ENCODE measurements at places on chromosomes 7 and 10.

GRCh38 chr10:30702860-30703259 is 73.3 kb upstream of the LYZL2 start:
- DNase-seq, result no peak

GRCh38 chr7:114799628-114800028 is 122.3 kb upstream of the MDFIC start:
- no peak for DNase-seq

- DNase-seq, result no peak
Observed at GRCh38 chr7:54783952-54784351, 24.9 kb upstream of the SEC61G start.

GRCh38 chr7:2566890-2567678 is 8.3 kb downstream of the IQCE start:
- DNase-seq, result no peak

- DNase-seq, result no peak
Observed at GRCh38 chr10:119306986-119307392, 99.6 kb downstream of the GRK5 start.

- no peak for DNase-seq
Observed at GRCh38 chr7:77338260-77338659, 77.9 kb downstream of the GSAP start.

DNA sequence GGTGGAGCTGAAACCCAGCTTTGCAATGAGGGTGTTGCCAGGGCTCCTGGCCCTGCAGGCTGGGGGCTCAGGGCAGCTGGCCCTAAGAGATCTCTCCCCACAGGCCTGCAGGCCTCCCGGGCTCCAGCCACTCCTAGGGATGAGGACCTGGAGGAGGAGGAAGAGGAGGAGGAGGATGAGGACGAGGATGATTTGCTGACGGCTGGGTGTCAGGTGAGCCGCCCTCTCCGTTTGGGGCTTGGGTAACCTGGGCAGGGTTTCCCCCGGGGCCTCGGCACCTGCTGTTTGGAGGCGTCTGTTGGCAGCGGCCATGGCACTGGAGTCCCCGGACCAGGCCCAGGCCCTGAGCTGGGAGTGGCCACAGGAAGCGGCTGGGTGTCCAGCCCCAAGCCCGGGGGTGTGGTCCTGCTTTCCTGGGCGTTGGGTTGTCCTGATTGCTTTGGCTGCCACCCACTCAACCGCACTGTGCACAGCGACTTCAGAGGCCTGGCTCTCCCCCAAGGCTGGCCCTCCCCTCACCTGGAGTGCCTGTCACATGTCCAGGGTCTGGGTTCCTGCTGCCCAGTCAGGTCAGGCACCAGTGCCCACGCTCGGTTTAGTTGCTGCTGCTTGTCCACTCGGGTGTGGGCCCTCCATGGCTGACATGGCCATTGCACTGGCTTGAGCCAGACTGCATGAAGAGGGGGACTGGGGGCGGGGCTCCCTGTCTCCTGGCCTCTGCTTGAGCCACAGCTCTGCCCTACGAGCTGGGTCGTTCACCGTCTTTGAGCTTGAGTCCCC is 5.9 kb downstream of the ZNF316 start:
- no peak for DNase-seq

GRCh38 chr10:82953331-82953730 is 1078.3 kb downstream of the NRG3 start:
- no peak for DNase-seq

GRCh38 chr10:69092959-69093850 is 5.3 kb downstream of the SRGN start:
- peak; percentile 64 for DNase-seq

DNA sequence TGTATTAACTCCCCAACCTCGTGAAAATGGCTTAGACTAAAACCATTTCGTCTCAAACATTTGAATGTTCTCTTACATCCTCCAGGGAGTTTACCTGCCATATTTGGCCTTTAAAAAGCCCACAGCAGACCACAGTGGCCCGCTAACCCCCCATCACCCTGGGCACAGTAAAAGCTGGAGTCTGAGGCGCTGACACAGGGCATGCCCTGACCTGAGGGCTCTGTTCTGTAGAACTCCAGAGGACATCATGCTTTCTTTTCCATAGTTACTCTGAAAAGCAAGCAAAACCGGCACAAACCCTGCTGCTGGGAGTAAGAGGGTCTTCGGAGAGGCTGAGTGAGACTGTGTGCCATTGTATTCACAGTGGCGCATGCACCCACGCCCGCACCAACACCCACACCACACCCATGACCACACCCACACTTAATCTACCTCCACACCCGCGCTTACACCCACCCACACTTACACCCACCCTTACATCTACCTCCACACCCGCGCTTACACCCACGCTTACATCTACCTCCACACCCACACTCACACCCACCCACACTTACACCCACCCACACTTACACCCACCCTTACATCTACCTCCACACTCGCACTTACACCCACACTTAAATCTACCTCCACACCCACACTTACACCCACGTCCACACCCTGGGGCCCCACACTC is 32.1 kb downstream of the LRRC27 start:
- DNase-seq, result no peak

- no peak for DNase-seq
Observed at GRCh38 chr10:26378861-26379294, 59.3 kb upstream of the APBB1IP start.

DNA sequence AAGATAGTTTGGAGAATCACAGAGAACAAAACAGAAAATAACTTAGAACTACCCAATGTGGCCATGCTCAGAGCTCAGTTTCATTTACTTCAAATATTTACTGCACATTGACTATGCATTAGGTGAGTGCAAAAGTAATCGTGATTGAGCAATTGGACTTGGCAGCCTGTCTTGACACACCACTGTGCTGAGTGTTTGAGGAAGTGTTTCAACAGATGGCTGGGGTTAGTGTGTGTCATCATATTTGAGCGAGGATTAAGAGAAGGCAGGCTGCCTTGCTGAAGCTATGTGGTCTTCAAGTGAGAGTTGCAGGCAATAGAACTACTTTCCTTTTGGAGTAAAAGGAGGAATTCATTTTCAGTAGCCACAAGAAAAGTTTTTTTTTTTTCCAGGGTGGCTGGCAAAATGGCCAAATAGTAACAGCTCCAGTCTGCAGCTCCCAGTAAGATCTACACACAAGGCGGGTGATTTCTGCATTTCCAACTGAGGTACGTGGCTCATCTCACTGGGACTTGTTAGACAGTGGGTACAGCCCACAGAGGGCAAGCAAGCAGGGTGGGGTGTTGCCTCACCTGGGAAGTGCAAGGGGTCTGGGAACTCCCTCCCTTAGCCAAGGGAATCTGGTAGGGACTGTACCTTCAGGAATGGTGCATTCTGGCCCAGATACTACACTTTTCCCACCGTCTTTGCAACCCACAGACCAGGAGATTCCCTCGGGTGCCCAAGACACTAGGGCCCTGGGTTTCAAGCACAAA is 37.6 kb downstream of the AKR1C4 start:
- DNase-seq, result no peak

GRCh38 chr10:102783568-102783967 is 39.8 kb downstream of the WBP1L start:
- no peak for DNase-seq

- no peak for DNase-seq
Observed at GRCh38 chr7:47826754-47827153, 121.5 kb downstream of the PKD1L1 start.

- DNase-seq, result no peak
Observed at GRCh38 chr10:16656895-16657294, 135.2 kb upstream of the C1QL3 start.

DNA sequence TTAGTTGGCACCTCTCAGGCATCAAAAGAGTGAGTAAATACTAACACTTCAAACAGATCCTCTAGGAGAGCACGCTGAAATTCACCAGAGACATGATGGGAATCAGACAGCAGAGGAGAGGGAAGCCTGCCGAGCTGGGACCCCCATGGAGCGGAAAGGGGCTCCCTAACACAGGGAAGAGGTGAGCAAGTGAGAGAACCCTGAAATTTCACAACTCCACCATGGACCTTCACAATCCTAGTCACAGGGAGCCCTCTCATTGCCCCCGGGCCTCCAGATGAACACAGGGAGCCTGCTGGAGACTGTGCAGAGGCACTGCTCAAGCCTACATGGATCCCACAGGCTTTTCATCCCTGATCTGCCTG is 59.2 kb upstream of the ANTXRL start:
- DNase-seq, result no peak

DNA sequence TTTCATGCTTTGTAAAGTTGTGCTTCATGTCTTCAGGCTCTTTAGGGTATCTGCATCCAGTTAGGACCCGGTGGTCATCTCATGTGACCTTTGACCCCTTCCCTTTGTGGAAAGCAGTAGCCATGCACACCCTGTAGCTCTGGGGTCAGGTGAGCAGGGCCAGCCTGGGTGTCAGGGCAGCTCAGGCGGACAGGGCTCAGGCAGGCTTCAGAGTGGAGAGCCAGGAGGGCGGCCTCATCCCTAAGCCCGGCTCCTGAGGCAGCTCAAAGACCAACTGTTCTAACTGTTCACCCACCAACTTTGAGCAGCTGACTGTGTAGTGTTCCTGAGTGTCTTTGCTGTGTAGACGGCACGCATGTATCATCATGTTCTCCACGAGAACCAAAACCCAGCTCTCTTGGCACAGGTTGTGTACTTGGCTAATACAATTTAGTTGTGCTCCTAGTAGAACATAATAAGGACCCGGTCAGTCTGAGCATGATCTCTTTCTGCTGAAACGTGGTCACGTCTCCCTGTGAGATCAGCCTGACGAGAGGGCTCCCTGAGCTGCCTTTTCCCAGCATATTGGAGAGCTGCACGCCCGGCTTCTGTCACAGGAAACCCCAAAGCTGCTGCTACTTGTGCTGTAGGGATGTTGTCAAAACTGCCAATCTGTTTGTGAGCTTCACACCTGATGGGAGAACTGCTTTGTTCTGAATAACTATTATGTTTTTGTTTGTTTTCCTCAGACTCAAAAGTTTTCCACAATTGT is 30.0 kb downstream of the EEPD1 start:
- DNase-seq, result no peak

- DNase-seq, result no peak
Observed at GRCh38 chr10:76631884-76632766, 1005.5 kb downstream of the KCNMA1 start.

DNA sequence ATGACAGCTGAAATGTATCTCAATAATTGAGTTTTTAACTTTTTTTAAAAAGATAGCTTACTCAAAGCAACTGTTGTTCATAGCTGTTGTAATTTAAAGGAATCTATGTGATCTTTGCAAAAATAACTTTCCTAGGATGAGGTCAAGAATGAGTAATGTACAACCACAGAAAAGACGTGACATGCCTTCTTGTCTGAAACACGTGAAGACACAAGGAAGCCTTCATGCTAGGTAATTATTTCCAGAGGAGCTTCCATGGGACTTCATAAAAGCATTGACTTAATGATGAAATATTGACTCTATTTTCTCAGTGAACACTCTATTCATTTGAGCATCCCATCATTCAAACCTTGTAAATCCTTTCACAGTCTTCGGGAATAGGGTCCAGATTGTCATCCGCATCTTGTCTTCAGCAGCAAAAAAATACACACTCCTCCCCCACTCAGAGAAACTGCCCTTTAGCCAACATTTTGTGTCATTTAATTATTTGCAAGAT is 528.0 kb downstream of the NRG3 start:
- no peak for DNase-seq

DNA sequence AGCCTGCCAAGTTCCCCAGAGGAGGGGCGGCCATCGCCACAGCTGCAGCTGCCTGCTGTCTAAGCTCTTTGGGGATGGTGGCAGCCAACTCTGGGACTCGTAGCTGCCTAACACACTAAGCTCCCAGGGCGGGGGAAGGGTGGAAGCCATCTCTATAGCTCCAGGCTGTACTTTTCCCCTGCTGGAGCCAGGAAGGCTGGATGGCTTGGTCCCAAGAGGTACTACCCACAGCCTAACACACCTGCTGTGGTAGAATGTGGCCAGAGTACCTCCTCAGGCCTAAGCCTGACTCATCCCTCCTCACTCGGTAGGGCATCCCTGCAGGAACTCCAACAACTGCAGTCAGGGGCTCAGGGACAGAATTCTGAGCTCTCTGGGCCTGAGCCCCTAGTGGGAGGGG is 151.7 kb upstream of the TAC1 start:
- DNase-seq, result no peak

DNA sequence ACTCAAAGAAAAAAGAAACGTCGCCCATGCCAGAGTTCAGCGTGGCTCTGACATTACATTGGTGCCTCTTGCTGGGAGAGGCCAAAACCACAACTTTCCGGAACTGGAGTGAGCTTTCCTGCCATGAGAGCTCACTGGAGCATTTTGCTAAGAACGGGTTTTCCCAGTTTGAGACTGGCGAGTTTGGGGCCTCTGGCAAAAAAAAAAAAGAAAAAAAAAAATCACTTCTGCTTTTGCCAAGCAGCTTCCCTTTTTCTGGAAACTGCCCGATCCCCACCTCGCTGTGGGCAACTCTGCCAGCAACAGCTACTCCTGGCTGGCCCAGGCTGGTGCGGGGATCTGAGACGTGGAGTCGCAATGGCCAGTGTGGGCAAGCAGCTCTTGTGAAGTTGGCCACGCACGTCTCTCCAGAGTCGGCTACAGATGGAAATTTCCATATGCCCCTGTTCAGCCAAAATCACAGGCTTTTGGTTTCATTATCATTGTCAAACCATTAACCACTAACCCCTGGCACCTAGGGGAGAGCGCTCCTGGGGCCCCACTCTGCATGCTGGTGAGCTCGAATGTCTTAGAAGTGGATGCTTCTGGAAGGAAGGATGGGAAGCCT is 25.7 kb downstream of the PRKAG2 start:
- no peak for DNase-seq

- peak; percentile 38 for DNase-seq
Observed at GRCh38 chr10:18140957-18141845, 977 bp downstream of the CACNB2 start.

GRCh38 chr7:4175346-4175973 is 506.6 kb upstream of the FOXK1 start:
- no peak for DNase-seq

DNA sequence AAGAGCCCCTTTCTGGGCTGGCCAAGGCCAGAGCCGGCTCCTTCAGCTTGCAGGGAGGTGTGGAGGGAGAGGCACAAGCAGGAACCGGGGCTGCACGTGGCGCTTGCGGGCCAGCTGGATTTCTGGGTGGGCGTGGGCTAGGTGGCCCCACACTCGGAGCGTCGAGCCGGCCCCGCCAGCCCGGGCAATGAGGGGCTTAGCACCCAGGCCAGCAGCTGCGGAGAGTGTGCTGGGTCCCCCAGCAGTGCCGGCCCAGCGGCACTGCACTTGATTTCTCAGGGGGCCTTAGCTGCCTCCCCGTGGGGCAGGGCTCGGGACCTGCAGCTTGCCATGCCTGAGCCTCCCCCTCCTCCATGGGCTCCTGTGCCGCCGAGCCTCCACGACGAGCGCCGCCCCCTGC is 48.1 kb downstream of the SH2D4B start:
- no peak for DNase-seq

DNA sequence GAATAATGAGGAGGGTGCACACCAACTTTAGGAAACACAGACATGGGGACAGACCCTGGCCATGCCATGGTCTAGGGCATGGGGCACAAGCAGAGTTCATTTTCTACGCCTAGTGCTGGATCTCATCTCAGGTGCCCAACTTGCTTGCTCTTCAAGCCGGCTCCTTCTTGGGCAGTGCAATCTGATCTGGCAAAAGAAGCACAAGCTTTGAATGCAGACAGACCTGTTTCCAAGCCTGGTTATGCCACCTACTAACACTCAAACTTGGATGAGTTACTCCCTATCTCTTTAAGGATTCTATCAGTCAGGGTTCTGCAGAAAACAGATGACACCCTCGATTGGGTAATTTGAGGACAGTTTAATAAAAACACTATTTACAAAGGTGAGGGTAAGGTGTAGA is 34.9 kb upstream of the WAPL start:
- no peak for DNase-seq

All from left hindlimb (tissue), 1 donor.